NCI-H1105 (cell line): ENCODE measurements at places on chromosomes 7 and 10.

- DNase-seq, result no peak
These were observed 655 bp downstream of the SP8 start for GRCh38 chr7:20786049-20786412.

DNA sequence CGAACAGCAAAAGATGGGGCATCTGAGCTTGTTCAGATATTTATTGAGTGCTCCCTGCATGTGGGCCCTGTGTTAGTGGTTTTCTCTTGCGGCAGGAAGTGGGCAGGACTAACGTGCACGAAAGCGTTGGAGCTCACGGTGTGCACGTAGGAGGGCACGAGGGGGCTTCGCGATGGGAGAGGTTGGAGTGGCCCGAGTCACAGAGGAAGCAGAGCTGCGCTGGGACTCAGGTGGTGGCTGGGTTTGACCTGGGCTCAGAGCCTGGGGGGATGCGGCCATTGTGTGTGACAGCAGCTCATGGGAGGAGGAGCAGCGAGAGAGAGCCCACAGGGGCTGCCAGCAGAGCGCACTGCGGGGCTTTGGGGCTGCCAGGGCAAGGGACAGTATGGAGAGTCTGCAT, 7.7 kb downstream of the ZSCAN25 start:
- no peak for DNase-seq

DNA sequence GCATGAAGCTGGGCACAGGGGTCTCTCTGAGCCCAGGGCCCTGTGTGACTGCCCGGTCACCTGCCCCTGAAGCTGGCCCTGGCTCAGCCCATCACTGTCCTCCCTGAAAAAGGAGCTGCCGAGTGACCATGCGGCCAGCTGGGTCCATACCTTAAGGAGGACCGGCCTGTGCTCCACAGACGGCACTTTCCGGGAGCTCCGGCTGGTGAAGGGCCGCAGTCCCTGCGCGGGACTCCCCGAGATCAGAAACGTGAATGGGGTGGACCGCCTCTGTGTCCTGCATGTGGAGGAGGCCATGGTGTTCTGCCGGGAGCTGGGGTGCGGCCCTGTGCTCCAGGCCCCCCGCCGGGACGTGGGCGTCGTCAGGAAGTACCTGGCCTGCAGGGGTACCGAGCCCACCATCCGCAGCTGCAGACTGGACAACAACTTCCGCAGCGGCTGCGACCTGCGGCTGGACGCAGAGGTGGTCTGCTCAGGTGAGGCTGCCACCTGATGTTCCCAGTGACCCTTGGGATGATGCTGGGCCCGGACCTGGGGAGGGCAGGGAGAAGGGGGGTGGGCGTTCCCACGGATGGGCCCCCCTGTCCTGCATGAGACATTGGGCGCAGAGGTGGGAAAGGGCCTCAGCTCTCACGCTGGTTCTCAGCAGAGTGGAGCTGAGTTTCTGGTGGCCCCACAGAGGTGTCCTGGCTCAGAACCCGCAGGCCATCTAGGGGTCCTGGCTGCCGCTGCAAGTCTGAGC, 3.5 kb downstream of the SCART1 start:
- DNase-seq, result no peak

GRCh38 chr7:15403751-15404150, 158.1 kb downstream of the AGMO start:
- no peak for DNase-seq

DNA sequence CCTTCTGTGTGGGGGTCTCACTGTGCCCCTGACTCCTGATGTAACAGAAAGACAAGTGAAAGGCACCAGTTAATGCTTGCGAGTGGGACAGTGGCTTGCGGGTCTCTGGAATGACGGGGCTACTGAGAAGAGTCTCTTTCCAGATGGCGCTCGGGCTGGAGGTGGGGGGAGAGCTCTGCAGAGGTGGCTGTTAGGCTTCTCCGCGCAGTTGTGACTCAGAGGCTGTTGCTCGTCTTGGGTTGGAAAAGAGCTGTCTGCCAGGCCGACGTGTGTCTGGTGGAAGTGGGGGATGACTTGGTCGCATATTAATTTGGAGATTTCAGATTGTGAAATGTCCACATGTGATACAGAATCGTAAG, 27.9 kb upstream of the SH2B2 start:
- DNase-seq, result no peak

DNA sequence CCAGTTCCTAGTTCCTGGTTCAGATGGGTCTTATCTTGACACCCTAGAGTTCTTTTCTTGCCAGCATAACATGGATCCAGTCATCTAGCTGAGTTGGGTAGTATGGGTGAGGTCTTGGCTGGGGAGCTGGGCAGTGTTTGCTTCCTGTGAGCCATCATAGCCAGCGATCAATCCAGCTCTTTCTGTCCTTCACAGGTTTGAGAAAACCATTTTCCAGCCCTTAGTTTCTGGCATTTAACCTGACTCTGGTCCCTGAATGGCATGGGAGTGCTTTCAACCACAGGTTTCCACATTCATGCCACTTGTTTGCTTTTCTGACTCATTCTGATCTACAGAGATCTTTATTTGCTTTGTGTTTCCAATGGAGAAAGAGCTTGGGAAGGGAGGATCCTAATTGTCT, 8.6 kb downstream of the SLC13A1 start:
- DNase-seq, result no peak

GRCh38 chr7:132584796-132585494, 8.7 kb upstream of the PLXNA4 start:
- no peak for DNase-seq

GRCh38 chr7:46939558-46939957, 642.4 kb downstream of the TNS3 start:
- DNase-seq, result no peak

GRCh38 chr10:2980116-2980515, 87.2 kb upstream of the PFKP start:
- no peak for DNase-seq

- no peak for DNase-seq
These were observed 5.9 kb downstream of the NACAD start for GRCh38 chr7:45082831-45083331.

GRCh38 chr10:131928248-131929095, 27.7 kb downstream of the PPP2R2D start:
- DNase-seq, result no peak

- no peak for DNase-seq
These were observed 261.0 kb upstream of the AOAH start for GRCh38 chr7:36985316-36985715.

DNA sequence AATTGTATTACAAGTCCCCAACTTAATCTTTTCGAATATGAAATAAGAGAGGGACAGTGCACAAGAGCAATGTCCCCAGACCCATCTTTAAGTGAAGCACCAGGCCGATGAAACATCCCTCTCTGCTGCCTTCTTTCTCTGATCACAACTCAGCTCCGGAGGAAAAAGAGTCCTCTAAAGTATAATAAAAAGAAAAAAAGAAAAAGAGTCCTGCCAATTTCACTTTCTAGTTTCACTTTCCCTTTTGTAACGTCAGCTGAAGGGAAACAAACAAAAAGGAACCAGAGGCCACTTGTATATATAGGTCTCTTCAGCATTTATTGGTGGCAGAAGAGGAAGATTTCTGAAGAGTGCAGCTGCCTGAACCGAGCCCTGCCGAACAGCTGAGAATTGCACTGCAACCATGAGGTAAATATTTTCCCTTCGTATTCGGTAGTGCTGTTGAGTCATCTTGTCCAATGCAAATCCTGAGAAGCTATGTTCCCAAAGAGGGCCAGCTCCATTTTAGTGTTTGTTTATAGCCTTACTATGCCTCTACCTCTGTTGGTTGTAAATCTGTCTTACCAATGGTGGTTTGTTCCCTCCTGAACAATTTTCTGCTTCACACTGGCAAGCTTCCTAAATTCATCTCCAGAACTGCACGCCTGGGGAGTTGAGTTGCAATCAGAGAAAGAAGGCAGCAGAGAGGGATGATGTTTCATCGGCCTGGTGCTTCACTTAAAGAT, at the start of gene IFIT2:
IFIT2 (plus strand) TSS at position 326 of the 725 bp plus-strand sequence; CDS start at position 404, 78 bp downstream.
- peak; percentile 22 for DNase-seq

GRCh38 chr10:125018576-125019143, 76.7 kb downstream of the ZRANB1 start:
- no peak for DNase-seq

DNA sequence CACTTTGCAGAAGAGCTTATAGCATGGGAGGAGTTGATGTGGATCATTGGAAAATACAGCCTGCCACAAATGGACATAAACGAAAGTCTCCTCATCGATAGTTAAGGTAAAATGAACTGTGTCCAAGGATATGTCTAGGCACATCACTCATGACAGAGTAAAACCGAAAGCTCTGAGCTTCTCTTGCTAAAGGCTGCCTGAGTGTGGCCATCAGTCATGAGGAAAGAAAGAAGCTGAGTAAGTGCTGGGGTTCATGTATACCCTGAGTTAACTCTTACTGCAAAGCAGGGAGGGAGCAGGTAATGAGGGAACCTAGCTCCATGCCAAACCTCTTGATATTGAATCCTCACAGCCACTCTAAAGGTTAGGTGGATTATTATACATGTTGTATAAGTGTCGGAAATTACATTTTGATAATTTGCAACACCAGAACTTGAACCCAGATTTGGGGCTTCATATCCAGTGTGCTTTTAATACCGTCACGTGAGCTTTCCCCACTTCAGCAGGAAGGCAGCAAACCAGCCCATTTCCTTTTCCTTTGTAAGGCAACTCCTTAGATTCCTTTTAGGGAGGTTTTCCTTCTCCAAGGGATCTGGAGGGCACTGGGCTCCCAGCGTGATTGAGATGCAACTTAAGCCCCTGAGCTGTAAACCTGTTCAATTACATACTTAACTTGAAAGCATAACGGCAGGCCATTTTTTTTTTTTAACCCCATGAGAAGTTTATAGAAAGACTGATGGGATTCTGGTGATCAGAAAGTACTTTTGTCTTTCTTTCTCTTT, 215.0 kb downstream of the PHF14 start:
- no peak for DNase-seq
